AG04449 (cell line): ENCODE measurements at places on chromosomes 1 and 21.

DNA sequence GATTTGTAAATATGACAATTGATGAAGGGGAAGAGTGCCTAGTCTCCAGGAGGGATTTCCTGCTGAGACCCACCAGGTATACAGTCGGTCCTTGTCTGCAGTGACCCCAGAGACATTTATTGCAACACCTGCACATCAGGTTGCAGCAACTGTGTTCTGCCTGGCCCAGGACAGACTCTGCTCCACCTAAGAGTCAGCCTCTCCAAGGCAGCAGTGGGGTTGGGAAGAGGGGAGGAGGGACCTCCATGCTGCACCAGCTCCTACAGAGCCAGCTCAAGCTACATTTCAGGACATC is 120.4 kb upstream of the IRF2BP2 start:
- no peak for DNase-seq

DNA sequence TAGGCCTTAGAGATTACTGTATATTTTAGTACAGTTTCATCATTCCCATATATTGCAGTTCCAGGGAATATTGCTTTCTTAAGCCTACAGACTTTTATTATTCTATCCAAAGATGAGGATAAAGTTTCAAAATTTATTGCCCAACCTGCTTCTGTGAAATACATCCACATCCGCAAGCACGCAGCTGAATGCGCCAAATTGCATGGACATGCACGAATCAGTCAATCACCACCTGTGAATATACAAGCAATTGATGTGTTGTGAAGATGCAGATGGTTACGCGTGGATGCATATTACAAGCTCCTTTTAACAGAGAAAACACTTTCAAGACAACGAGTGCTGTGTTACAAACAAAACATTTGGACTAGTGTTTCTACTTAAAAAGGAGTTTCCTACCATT is 577.8 kb upstream of the PLXNA2 start:
- DNase-seq, result no peak

GRCh38 chr1:190250368-190250767 is 227.3 kb downstream of the BRINP3 start:
- DNase-seq, result no peak

DNA sequence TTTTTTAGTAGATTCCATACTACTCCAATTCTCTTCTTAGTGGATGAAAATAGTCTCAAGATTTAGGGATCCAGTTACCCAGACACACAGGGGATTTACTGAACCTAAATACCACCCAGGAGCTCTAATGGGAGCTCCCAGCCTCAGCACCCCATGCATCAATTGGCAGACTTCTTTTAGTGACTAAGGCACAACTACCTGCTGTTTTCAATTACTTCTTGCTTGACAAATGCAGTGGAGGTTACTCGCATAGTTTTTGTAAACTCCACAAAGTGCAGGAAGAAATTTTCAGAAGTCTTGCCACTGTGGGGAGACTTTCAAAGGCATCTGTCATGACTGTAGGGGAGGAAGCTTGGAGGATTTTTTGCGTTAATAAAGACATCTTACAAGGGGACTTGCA is 35.5 kb upstream of the MAP10 start:
- no peak for DNase-seq

GRCh38 chr1:40855513-40855912 is 6.7 kb downstream of the CITED4 start:
- no peak for DNase-seq

- DNase-seq, result no peak
Measured at GRCh38 chr1:147579934-147580537, 38.7 kb downstream of the BCL9 start.

DNA sequence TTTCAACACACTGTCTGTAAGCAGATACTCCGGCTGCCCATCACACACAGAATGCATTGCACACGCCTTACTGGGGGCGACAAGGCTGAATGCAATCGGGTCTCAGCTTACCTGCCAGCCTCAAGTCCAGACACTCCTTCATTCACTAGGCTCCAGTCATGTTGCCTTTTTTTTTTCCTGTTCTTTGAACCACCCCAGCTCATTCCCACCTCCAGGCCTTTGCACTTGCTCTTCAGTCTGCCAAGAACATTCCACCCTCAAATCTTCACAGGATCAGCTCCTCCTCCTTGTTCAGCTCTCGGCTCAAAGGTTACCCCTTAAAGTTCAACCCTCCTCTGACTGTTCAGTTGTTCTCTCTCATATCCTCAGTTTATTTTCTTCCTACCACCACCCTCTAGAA is 181.9 kb upstream of the ESRRG start:
- no peak for DNase-seq

- no peak for DNase-seq
Measured at GRCh38 chr1:156781585-156782186, 14.4 kb downstream of the PRCC start.

DNA sequence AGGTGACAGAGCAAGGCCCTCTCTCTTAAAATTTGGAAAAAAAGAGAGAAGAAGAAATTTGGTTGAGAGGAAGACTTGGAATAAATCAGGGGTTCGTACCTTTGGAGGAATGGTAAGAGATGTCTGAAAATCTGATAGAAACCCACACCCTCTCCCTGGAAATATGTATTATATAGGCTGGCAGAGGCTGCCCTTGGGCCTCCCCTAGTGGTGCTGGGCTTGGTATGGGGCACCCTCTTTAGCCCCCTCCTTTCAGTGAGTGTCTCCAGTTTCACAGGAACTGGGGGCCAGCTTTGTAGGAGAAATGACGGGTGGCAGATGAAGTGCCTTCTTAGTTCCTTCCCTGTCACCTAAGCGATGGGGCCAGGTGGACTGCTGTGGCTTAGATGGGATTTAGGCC is 82.9 kb upstream of the SLC2A1 start:
- DNase-seq, result no peak

- DNase-seq, result no peak
Measured at GRCh38 chr21:29499734-29500343, 201.1 kb downstream of the BACH1 start.

DNA sequence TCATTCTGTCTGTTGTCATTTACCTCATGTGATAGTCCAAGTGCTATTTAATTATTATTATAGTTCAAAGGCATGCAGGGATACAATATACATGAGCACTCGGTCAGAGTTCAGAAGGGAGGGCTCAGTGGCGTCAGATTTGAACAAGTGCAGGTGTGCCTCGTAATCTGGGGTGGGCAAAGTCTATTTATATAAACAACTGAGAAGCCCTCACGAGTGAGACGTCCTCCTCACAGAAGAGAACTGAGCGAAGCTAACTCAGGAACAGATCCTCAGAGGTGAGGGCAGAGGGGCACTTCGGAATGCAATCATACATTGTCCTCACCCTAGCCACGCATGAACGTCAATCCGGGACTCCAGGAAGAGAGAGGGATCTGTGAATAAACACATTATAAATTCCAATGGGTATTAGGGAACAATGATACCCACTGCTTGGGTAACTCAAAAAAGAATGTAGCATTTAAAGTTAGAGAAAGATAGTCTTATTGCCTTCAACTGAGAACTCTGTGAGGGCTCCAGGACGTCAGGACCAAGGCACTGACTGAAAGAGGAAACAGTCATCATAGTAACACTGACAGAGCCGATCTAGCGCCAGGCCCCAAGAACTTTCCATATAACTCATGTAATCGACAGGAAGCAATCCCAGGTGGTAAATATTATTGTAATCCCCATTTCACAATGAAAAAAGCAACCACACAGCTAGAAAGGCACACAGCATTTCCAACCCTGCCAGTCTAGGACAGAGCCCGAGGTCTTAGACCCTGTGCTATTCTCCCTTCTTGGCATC is 127.1 kb upstream of the B3GALT2 start:
- DNase-seq, result no peak

DNA sequence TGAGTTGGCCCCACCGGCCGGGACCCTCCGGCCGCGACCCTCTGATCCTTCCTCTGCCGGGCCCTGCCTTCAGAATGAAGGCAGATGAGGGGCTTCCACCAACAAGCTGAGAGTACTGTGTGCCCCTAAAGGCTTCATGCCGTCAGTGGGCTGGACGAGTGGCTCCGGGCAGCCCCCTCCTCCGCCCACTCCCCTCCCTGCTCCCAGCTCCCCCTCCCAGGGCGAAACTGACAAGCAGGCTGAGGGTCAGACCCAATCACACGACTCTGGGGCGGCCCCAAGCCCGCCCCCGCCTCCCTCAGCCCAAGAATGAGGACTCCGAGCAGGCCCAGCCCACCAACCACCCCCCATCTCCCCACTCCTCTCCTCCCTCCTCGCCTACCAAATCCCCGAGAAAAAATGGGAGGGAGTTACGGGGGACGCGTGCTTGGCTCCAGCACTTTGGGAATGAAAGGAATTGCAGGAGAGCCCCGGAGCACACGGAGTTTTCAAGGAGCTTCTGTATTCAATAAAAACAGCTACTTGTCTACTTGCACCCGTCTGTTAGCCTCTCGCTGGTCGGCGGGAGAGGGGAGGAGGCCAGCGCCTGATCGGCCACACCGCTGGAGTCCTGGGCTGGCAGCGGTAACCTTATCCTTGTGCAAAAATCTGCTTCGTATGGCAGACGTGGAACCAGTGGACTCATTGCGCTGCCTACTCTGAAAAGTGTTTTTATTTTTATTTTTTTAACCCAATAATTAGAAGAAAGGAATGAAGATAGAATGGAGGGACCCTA is at the start of gene COL11A1:
Gene COL11A1 (minus strand): TSS at position 147 of the 775 bp plus-strand sequence. CDS start 344 bp downstream, outside the sequence.
- DNase-seq, result peak; percentile 44

DNA sequence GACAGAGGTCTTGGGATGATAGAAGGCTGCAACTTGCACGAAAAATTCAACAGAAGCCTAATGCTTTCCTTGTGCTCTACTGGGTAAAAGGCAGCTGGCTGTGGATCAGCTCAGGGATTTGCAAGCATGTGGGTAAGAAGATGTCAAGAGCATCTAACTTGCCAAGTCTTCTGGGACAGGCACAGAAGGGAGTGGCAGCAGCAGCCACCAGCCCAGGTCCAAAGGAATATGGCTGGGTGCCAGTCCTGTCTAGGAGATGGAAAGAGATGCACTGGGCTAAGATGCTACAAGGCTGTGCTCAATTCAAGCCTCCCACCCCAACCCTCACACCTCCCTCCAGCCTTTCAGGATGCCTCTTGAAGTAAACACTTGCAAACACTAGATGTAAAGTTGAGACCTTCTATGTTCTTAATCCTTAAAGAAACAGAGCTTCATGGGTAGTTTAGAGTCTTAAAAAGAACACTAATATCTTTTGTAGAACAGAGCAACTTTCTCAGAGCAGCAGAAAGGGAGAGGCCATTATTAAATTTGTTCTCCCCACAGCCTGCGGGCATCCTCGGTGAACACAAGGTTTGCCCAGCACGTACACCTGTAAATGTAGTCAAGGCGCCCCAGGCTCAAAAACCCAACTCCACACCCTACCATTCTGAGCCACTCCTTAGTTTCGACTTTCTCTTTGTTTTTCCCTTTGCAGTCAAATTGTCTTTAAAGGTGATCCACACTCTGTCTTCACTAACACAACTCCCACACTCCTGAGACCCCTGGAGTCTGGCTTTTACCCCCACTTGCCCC is 64.6 kb upstream of the BCAR3 start:
- no peak for DNase-seq

- peak; percentile 70 for DNase-seq
Measured at GRCh38 chr1:152906023-152906565, 2.3 kb upstream of the IVL start.

DNA sequence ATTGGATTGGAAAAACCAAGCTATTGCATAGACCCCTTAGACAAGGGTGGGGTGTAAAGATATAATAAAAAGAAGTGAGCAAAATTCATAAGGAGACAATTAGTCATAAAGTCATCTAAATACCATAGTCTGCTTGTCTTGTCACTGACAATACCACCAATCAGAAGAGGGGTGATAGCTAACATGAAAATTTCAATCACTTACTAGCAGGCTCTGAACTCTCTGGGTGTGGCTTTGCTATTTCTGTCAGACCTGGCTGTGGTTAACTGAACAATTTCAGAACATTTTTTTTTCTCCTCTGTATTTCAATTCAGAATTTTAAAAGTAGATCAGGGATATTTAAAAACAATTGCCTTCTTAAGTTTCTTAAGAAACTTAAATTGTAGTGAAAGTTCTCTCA is 158.5 kb upstream of the PRMT6 start:
- no peak for DNase-seq

DNA sequence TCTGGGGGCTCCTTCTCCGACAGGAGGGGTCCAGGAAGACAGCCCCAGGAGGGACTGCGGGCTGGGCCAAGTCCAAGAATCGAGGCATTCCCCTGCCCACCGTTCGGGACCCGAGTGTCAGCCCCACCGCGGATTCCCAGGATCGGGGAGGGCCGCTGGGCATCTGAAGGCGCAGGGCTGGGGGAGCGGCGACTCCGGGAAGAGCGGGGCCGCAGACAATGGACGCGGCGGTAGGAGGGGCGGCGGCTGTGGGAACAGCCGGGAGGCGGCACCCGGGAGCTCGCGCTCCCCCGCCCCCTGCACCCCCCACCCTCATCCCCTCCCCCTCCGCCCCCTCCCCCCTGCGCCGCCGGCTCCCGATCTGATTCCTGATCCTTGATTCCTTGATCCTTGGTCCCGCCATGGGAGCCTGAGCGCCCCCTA is at the start of gene VANGL2:
Gene VANGL2 (plus strand): TSS at position 342 of the 423 bp plus-strand sequence. CDS start 15,274 bp downstream, outside the sequence.
- DNase-seq, result no peak

DNA sequence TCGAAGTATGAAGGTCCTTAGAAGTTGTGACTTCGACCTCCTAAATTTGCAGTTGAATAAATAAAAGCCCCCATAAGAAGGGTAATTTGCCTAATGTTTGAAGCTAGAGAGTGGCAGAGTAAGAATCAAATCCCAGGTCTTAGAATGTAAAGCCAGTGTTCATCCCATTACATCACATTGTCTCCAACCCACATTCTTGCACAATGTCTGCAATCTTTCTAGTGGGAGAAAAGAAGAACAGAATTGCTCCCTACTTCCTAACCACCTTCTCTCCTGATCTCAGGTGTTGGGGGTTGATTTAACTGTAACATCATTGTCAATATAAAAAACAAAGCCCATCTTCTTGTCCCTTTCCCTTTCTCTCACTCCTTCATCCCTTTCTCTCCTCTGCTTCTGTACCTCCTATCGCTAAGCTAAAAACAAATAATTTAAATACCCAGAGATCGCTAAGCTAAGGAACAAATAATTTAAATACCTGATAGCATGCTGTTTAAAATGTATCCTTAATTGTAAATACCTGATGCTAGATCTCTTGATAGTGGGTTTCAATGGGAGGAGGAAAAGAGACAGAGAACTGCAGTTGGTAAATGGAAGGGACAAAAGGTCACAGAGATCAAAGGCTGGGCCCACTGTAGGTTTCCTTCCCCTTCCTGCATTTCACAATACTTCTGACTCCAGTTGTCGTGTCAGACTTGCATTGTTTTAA is 32.1 kb upstream of the CCDC190 start:
- DNase-seq, result no peak

GRCh38 chr1:12581179-12581578 is 36.8 kb downstream of the DHRS3 start:
- no peak for DNase-seq

- no peak for DNase-seq
Measured at GRCh38 chr1:222618880-222619596, 1.1 kb downstream of the MIA3 start.

DNA sequence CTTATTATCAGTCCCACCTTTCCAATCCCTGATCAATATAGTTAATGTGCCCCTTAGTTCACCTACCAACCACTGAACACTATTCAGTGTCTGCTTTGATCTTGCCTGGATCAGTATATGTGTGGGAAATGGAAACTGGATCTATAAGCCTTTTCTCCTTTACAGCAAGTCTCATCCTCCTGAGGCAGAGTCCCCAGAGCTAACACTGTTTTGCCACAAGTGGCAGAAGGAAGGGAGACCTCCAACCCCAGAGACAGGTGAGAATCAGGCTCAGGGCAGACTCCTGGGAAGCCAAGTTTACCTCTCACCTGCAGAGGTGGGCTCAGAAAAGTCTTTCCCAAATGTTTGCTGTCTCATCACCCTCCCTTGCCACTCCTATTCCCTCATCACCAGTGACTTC is at the start of gene OR6N2:
Gene OR6N2 (minus strand): TSS at position 101 of the 400 bp plus-strand sequence. CDS start 3,569 bp downstream, outside the sequence.
- DNase-seq, result no peak

- DNase-seq, result no peak
Measured at GRCh38 chr1:198520524-198521254, 19.8 kb downstream of the ATP6V1G3 start.

GRCh38 chr1:209490013-209490412 is 93.5 kb upstream of the CAMK1G start:
- DNase-seq, result no peak
